ENCODE measurements at places on chromosomes 6 and 20.

DNA sequence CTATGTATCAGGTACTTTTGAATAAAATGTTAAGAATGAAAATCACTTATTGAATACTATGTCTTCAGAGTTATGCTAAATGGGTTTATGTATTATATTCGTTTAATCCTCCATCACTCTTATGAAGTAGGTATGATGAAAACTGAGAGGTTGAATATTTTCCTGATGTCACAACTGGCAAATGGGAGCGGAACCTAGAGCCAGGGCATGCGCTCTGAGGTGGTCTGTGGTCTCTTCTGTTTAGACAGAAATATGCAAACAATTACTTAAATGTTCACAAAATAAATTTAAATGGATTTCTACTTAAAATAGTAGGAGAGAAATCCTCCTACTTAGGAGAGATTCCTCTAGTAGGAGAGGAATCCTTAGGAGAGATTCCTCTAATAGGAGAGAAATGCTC, 21.3 kb upstream of the UTRN start:
- no peak for DNase-seq

- DNase-seq = no peak
These were observed 6.7 kb downstream of the SLC12A5 start for GRCh38 chr20:46035713-46036112.

DNA sequence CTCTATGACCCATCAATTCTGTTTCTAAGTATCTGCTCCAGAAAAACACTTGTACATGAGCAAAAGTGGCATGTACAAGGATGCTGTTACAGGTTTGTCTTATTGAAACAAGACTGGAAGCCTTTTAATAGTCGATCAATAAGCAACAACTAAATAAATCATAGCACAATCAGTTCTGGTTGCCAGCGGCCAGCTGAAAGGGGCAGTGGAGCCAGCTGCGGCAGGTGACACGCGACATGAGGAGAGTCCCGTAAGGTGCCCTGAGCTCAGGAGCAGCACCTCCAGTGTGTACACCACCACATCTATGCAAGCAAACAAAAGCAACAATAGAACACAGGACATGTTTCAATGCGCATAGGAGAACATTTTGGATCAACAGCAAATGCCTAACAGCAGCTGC, 20.7 kb upstream of the NNAT start:
- DNase-seq = no peak

DNA sequence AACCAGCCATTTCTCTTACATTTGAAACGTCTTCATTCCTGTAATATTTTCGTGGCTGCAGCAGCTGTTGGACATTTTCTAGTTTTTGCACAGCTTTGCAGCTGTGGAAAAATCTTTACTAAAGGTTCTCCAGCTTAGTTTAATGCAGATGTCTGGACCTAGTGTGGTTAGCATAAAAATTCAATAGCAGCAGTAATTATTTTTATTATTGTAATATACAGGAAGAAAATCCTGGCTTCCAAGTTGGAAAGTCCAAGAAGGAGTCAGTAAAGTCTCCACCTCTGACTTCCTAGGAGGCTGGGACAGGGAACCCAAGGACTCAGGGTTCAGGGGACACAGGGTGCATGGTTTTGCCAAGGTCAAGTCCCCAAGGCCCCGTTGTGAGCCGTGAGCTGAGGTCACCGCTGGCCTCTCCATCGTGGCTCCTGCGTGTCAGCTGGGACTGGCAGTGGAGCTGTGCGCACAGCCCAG, 230.6 kb downstream of the FNDC1 start:
- no peak for DNase-seq

- no peak for DNase-seq
These were observed 54.4 kb downstream of the FAM184A start for GRCh38 chr6:119024111-119024510.

- no peak for DNase-seq
These were observed 197.5 kb downstream of the ALDH8A1 start for GRCh38 chr6:134752445-134752844.

DNA sequence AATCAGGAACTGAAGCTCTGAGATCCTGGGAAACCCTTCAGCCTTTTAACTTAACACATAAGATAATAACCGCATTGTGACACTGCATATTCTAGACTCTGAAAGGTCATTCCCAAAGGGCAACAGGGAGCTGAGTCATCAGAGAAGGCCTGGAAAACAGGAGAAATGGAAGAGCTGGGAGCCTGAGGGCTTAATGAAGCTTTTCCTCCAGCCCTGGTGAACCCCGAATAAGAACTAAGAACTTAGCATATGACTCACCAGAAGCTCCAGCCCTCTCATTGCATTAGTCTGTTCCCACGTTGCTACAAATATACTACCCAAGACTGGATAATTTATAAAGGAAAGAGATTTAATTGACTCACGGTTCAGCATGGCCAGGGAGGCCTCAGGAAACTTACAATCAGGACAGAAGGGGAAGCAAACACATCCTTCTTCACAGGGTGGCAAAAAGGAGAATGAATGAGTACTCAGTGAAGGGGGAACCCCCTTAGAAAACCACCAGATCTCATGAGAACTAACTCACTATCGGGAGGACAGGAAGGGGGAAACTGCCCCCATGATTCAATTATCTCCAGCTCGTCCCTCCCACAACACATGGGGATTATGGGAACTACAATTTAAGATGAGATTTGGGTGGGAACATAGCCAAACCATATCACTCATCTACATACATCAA, 648.5 kb downstream of the TFAP2A start:
- DNase-seq = no peak

DNA sequence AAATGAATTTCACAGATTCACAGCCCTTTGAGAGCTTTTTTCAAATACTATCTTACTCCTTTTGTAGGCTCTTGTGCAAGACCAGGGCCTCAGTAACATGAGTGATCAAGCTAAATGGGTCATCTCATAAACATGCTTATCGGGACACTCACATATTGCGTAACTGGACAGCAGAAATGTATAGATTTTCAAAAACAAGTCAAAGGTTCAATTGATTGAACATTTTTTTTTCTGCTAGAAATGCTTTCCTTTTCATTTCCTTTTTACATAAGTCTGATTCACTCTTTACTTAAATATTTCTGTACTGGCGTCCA, 8.7 kb upstream of the SALL4 start:
- DNase-seq = no peak

DNA sequence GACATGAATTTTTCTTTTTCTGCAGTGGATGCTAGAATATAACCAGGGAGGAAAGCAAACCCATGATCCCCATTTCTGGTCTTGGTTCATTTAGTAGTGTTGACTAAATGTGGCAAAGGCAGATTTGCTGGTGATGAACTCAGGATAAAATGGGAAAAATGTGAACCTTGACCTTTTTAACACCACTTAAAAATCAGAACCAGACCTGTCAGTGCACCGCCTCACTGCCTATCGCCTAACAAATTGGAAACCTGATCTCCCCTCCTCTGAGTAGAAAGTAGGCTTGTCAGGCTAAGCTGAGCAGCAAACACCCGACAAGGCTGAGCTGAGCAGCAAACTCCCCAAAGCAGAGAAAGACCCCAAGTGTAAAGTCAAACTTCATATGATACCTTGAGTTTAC, 254.8 kb downstream of the FOXC1 start:
- no peak for DNase-seq

DNA sequence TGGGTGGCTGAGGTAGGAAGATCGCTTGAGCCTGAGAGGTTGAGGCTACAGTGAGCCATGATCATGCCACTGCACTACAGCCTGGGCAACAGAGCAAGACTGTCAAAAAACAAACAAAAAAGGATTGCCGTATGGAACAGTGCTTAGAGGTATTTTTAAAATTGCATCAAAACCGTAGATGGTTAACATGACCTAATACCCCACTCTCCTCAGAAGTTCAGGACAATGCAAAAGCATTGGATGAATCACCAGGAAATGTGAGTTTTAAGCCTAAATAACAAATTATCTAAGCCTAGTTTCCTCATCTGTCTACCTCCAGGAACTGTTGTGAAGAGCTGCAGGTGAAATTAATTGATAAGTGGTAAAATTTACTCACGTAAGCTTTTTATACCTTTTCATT, 123.8 kb upstream of the ID4 start:
- DNase-seq = no peak

GRCh38 chr6:85125526-85125925, 324.4 kb upstream of the NT5E start:
- no peak for DNase-seq

DNA sequence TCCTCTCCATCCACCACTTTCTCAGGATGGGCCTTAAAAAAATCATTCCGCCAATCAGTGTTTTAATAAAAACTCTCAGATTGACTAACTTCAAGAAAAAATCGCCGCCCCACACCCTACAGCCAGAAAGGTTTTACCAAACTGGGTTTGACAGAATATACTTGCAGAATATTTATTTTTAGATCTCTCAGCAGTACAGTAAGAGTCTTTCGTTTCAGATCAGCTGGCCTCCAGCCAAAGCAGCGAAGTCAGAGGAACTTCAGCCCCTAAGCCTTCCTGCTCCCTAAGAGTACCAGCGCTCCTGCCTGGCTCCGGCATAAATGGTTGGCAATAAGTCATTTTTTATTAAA, 24.7 kb downstream of the TBC1D7 start:
- no peak for DNase-seq

- peak; percentile 11 for DNase-seq
These were observed 108.5 kb downstream of the MAP3K4 start for GRCh38 chr6:161100072-161100471.

DNA sequence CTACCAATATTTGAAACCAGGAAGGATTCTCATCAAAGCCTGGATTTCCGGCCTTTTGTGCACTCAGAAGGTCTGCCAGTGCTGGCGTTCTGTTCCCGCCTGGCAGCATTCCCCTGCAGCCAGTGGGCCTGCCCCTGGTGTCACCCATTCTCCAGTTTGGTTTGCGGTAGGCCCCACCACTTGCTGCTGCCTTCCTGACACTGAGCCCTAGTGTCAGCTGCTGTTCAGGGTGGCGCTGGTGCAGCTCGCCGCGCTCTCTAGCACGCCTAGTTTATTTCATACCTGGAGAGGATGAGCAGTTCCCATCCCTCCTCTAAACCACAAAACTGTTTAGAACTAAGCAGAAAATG, 9.5 kb downstream of the NPEPL1 start:
- no peak for DNase-seq

- no peak for DNase-seq
These were observed 22.6 kb upstream of the TRAF3IP2 start for GRCh38 chr6:111628142-111628850.

GRCh38 chr6:92810913-92811312, 608.4 kb downstream of the EPHA7 start:
- DNase-seq = peak; percentile 58

DNA sequence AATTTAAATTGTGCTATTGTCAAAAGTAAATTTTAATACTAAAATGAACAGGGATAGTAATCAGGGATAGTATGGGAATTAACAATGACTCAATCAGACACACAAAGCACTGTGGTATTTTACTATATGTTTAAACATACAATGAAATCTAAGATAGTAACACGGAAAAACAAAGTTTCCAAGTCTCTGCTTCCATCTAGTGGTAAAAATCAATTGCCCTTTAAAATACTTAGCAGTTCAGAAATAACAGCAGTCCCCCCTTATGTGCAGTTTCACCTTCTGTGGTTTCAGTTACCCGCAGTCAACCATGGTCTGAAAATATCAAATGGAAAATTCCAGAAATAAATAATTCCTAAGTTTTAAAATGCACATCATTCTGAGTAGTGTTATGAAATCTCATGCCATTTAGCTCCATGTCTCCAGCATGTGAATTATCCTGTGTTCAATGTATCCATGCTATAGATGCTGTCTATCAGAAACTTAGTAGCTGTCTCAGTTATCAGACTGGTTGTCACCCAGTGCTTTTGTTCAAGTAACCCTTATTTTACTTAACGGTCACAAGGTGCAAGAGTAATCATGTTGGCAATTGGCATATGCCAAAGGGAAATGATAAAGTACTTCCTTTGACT, 58.5 kb downstream of the AHI1 start:
- no peak for DNase-seq

- DNase-seq = no peak
These were observed 62.3 kb upstream of the SNX9 start for GRCh38 chr6:157760589-157761330.

GRCh38 chr6:106799031-106799894, 169.9 kb downstream of the QRSL1 start:
- DNase-seq = no peak

- DNase-seq = no peak
These were observed 23.1 kb upstream of the HMGN3 start for GRCh38 chr6:79257381-79258205.

GRCh38 chr6:166258854-166259276, 49.3 kb downstream of the PRR18 start:
- no peak for DNase-seq

- no peak for DNase-seq
These were observed 1.7 kb downstream of the C20orf204 start for GRCh38 chr20:64037498-64038213.

DNA sequence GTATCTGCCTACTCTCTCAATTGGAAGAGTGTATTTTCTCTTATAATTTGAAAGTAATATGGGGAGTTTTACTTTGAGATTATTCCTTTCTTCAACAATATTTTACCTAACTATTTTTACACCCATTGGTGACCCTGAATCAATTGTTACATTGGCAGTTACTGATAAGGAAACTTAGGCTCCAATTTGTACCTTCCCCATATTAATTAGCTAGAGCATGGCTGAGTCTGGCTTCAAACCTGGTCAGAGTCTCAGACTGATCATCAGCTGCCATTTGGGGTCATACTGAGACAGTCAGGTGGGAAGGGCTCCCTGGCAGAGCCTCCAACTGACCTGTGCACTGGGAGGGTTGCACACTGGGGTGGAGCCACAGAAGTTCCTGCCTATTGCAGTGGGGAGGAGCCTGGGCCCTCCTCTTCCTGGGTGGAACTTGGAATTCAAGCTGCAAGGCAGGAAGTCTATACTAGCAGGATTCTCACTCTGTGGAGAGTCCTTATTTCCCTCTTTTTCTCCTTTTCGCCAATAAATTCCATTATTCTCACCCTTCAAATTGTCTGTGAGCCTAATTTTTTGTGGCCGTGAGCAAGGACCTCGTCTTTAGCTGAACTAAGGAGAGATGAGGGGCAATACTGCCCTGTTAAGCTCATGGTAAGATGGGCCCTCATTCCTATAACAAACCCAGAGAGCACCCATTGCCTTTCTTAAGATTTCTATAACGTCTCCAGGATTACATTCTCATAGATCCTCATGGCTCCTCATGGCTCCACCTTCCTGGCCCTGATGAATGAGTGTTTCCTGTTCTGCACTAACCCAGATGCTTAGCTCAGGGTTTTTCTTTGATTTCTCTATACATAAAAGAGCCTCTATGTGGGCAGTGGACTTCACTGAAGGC, 285.1 kb downstream of the ADGB start:
- no peak for DNase-seq

- DNase-seq = no peak
These were observed 204.8 kb downstream of the THBS2 start for GRCh38 chr6:169048865-169049205.

GRCh38 chr6:27867051-27867944, 44.9 kb downstream of the OR2B2 start:
- DNase-seq = peak; percentile 72

- peak; percentile 27 for DNase-seq
These were observed 86.3 kb upstream of the PROKR2 start for GRCh38 chr20:5402903-5403531.

GRCh38 chr20:63955281-63955826, 862 bp downstream of the UCKL1 start:
- peak; percentile 38 for DNase-seq

- DNase-seq = no peak
These were observed 330.2 kb upstream of the SULF2 start for GRCh38 chr20:48115502-48115901.

GRCh38 chr20:45323731-45324130, 15.6 kb upstream of the MATN4 start:
- peak; percentile 66 for DNase-seq

- no peak for DNase-seq
These were observed 75.2 kb upstream of the CITED2 start for GRCh38 chr6:139449611-139450000.

Measured in T47D (cell line).